ENCODE measurements at places on chromosomes 2 and 18. TPM values are rescaled to one million over a fixed set of nuclear protein-coding genes. Genes with fewer than 3 reads are reported as not detected.

- DNase-seq: no peak
Measured at GRCh38 chr2:195486520-195486919, 170.5 kb upstream of the SLC39A10 start.

GRCh38 chr2:1210352-1210751 is 202.9 kb upstream of the TPO start:
- DNase-seq: no peak

GRCh38 chr18:48786455-48787202 is 164.1 kb downstream of the SMAD7 start:
- no peak for DNase-seq

DNA sequence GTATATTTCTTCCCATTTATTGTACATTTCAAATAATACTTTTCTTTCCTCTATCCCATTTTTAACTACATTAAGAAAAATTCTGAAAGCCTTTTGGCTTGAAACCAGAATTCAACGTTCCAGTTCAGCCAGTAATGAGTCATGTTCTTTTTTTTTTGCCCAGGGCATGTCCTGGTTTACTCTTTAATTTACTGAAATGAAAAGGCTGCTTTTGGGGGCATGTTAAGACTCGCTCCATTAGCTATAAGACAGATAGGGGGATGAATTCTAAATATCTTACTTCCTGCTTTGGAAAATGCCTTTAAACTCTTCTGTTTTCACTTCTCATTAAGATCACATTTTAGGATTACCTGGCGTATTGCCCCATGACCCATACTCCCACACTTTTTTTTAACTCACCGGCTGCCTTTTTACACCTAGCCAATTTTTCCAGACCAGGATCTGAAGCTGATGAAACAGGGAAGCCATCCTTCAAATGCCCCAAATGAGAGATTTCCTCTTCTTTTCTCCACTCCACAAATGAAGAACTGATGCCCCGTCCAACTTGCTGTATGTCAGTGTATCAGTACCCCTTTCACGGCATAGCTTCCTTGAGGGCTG is 585 bp downstream of the ABCA12 start:
- DNase-seq: peak; percentile 67

The MYOM1 gene
- 0.05 TPM for polyA plus RNA-seq

The IWS1 gene
- polyA plus RNA-seq: 56.0 TPM

The ERLEC1 gene
- 103 TPM for polyA plus RNA-seq

The KCNG3 gene
- 0.01 TPM for polyA plus RNA-seq

The GTF2A1L gene
- polyA plus RNA-seq: 0.26 TPM

Data from fibroblast of lung (primary cell).